Muscle of arm (tissue), 14 donors: ENCODE measurements at places on chromosomes 6 and 20. TPM values are rescaled to one million over a fixed set of nuclear protein-coding genes. Genes with fewer than 3 reads are reported as not detected.

- DNase-seq = no peak
Observed at GRCh38 chr6:119459207-119459974, 109.8 kb upstream of the MAN1A1 start.

GRCh38 chr6:92810913-92811312 lies 608.4 kb downstream of the EPHA7 start:
- no peak for DNase-seq

- no peak for DNase-seq
Observed at GRCh38 chr6:18340781-18341551, 46.2 kb upstream of the RNF144B start.

Gene KIF25
- 0.76 TPM for polyA plus RNA-seq

DNA sequence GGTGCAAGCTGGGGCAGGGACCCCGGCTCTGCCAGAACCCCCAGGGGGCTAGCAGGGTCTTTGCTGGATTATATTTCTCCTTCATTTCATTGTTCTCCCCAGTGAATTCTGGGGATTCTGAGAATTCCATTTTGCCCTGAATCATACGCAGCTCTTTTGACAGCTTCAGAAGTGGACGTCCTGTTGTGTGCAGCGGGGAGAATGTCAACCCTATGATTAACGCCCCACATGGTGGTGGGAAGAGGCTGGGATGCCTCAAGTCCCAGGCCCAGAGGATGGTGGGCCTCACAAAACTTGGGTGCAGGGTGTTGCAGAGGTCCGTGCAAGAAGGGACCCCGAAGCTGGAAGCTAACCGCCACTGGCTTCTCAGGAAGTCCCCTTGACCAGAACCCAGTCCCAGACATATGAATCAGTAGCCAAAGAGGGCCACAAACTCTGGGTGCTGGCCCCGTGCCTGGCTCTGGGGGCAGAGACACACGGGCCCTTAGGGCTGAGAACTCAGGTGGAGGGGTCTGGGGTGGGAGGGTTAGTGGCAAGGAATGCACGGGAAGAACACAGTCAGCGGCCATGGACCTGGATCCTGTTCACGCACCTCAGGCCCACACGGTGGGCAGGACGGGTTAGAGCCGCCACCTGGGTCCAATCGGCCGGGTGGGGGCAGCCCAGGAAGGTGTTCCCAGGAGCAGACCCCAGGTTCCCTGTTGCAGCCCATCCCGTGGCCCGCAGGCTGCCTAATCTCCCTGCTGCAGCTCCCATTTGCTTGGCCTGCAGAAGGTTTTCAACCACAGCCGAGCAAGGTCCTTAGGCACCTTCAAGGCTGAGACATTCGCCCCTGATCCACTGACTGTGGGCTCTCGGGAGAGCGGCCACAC lies 51.2 kb downstream of the YTHDF1 start:
- DNase-seq = no peak

DNA sequence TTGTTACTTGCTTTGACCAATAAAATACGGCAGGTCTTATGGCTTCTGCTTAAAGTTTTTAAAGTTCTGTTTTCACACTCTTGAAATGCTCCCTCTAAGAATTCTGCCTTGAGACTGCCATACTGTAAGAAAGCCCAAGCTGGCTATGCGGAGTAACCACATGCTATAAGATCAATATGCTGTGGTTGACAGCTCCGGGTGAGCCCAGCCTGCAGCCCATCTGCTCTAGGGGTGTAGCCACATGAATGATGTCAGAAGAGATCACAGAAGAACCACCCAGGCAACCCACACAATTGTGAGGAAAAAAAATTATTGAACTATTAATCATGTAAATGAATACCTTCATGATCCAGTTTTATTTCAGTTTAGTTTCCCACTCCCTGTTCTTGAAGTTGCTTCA lies 26.1 kb upstream of the SH3BGRL2 start:
- no peak for DNase-seq

- DNase-seq = no peak
Observed at GRCh38 chr6:109238396-109238795, 143.1 kb downstream of the CEP57L1 start.

Gene OPN5
- polyA plus RNA-seq = 0.09 TPM

Gene CCM2L
- 4.5 TPM for polyA plus RNA-seq

GRCh38 chr20:37522260-37523011 lies 1.4 kb downstream of the NNAT start:
- DNase-seq = no peak

Gene FNDC11
- 0.81 TPM for polyA plus RNA-seq
